HT1080 (cell line): ENCODE measurements at places on chromosomes 11 and 22.

DNA sequence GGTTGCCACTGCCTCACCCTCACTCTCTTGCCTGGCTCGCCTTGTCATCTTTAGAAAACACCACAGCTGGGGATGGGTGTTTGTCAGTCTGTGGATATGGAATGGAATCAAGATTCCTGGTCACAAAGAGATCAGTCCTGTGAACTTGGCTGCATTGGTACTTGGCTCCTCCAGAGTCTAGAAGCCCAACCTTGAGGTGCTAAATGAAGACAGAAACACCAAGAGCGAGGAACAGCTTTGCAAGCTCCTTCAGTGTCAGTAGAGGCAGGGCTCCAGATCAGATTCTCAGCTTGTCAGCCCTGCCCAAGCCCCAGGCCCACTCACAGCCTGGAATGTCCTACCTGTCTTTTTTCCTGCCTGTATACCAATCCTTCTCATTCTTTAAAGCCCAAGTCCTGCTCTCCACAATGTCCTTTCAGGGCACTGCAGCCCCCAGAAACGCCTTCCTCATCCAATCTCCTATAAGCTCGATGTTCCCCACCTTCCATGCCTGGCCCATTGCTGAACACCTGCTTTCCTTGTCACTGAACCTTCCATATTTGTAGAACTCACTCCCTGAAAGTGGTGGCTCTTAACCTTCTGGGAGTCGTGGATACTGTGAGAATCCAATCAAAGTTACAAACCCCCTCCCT, 188.9 kb downstream of the BCR start:
- DNase-seq, result no peak

- DNase-seq, result no peak
Observed at GRCh38 chr11:122209619-122210366, 93.8 kb upstream of the BLID start.

DNA sequence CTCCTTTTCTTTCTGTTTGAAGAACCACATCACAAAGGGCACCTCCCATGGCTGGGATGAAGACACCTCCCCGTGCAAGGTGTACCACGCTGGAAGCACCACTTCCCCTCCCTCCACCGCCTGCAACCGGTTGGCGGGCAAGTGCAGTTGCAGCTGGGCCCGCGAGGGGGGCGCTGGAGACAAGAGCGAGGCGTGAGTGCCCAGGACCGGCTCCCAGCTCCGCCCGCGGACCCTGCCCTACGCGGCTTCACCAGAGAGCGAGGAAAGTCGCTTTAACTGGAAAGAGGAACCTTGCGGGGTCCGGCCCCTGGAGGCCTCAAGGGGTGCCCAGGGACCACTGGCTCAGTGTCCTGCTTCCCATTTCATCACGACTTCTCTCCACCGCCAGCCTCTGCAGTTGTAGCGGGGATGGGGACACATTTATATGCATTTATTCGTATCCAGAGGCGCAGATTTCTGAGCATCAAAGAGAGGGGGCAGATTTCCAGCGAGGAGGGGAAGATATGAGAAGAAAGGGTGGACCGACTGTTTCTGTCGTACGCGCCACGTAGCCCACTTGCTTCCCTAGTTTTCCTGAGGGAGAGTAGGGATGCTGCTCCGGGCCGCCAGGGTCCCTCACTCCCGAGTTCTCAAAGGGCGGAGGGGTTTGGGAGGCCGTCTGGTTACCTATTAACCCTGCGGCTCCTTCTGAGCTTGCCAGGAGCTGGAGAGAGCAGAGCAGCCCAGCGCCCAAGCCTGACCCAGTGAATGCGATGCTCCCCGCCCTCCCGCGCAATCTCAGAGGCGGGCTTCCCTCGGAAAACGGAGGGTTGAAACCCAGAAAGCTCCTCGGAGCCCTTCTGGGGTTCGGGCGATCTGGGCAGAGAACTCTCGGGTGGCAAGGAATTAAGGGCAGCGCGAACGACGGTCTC, 3.5 kb downstream of the ESAM start:
- no peak for DNase-seq

- DNase-seq, result no peak
Observed at GRCh38 chr11:122383186-122383585, 267.2 kb upstream of the BLID start.

DNA sequence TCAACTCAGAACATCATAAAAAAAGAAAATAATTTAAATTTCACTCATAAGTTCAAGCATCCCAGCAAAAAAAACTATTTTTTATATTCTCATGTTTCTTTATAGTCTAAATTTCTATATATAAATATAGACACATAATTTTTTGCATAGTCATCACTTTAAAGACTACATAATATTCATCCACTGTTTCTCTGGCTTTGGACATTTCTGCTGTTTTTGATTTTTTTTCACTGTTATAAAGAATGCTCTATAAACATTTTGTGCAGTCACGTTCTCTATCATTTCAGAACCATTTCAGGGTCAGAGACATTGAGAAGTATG, 59.7 kb upstream of the CLPB start:
- no peak for DNase-seq

DNA sequence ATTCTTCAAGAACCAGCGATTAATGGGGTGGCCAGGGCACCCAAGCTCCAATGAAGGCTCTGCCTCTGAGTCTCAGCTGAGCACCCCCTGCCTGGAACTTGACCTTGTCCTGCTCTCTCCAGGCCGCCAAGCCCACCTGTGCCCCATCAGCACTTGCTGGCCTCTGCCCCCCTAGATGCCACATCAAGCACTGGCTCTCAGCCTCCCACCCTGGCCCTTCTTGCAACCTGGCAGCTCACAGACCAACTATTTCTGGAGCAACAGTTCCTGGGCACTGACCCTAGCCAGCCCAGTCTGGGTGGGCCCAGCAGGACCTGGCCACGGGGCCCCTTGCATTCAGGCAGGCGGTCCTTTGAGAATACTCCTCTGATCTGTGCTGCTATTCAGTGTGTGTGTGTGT, 98.8 kb upstream of the PITPNB start:
- no peak for DNase-seq

GRCh38 chr22:47376901-47377505, 614.6 kb downstream of the TBC1D22A start:
- DNase-seq, result no peak

DNA sequence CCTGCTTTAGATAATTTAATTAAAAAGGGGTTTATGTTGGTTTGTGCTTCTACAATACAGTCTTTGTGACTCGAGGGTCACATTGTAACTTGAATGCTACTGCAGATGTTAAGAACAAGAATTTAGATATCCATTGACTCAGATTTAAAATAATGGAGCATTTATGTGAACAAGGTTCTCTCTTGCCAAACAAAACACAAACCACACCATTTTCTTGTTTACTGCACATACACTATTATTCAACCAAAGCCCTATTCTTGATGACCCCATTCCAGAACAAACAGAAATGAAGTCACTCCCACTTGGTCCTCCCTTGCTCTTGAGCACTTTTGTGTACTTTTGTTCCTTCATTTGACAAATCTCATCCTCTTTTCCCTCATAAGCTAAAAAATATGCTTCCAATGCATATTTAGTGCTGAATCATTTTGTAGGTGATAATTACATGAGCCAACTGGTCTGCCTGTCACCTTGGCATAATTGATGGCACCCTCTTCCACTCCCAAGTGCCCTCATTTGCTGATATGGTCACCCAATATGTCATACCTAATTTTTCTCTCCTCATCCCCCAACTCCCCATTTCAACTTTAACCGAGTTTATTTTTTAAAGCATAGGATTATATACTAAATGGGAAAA, 2.8 kb downstream of the C11orf71 start:
- no peak for DNase-seq

- no peak for DNase-seq
Observed at GRCh38 chr22:42856179-42856864, 751 bp downstream of the ARFGAP3 start.

- DNase-seq, result no peak
Observed at GRCh38 chr11:7670641-7671040, 2.7 kb downstream of the CYB5R2 start.

DNA sequence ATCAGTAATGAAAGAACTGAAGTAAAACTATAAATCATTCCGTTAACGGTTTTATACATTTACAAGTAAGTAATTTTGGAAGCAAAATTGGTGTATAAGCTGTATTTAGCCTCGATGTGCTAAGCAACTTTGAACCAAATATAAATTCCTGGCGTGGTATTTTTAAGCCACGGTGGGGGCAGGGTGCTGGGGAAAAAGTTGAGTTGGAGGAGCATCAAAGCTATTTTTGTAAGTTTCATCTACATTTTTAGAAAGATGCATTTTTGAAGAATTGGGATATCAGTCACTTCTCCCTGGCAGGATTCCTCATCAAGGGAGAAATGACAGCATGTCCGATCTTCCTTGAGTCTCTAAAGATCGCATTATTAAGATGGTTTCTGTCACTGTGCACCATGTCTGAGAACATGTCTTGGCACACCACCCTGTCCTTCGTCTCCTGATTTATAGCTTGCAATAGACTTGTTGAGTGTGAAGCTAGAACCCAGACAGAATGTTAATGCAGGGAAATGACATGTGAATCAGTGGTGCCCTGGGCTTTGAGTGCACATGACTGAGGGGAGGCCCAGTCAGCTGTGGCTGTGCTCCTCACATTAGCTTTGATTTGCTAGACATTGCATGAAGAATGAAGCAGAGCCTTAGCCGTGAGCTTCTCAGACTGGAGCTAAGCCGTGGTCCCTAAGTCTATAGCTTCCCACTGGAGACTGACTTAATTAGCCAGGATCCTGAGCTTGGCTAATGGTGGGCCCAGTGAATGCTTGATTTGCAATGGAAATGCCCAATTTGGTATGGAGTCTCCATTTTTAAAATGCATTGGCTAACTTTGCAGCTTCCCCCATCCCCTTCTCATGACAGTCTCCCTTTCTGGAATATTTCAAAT, 127.0 kb downstream of the COMMD9 start:
- no peak for DNase-seq

GRCh38 chr11:76641905-76642304, 28.6 kb downstream of the LRRC32 start:
- no peak for DNase-seq

DNA sequence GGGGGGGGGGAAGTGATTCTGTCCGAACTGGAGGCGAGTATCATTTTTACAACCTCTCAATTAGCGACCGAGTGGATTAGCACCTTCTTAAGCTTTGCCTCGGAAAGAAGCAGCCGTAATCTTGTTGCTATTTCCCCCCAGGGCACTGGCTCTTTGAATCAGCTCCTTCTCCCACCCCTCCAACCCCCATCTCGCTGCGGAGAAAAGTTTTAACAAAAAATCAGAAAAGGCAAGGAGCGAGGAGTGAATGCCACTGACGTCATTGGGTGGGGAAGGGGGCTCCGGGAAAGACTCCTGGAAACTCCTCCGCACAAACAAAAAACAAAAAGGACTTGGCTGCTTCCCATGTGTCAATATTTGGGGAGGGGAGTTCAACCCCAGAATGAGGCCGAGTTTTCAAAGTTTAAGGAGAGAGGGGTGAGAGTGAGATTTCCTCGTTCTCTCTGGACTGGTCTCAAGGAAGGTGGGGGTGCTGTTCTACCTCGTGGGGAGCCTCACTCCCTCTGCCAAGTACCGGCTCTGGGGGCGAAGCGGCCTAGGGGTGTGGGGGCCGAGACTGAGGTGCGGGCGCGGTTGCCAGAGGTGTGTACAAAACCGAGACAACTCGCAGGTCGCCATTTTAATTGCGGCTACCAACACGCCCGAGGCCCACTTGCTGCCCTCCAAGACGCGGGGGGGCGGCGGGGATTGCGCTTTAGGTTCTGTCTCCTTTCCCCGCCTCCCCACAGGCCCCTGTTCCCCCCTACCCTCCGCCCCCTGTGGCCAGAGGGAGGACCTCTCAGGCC, 2.5 kb upstream of the PAX6 start:
- DNase-seq, result no peak

DNA sequence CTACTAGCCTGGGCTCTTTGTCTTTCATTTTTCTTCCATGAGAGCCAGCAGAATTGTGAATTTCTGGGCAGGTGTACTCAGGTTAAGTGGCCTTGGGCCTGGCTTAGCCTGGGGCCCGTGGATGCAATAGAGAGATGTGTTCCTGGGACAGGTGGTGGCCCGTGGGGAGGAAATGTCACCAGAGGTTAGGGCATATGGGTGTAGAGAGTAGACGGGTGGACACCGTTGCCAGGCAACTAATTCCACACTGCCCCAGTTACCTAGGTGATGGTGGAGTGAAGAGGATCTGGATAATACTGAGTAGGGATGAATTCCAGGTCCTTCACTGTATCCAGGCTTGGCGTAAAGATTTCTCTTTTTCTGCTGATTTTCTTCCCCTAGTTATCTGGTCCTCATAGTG, 175.0 kb downstream of the INSC start:
- no peak for DNase-seq

DNA sequence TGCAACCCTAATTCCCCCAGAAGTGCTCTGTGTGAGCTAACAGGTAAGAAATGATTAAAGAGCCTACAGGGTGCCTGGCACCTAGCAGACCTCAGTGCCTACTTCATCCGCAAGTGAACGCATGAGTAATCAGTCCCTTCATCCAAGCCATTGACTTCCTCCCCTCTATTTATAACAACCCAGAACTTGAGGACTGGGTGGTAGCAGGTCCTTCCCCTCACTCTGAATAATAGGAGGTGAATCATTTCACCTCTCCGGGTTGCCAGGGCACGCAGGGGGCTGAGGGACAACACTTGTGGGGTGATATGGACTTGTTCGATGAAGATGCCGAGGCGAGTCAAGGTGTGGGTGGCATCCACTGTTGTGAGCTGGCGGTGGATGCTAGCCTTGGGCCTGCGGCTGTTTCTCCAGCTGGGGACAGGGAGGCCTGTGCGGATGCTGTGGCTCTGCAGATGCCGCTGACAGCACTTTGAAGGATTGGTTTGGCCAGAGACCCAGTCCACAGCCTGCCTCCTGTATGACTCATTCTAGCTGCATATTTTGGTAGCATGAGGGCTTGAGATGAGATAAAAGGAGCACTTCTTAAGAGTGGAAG, 11.7 kb upstream of the SORL1-AS1 start:
- DNase-seq, result peak; percentile 97

DNA sequence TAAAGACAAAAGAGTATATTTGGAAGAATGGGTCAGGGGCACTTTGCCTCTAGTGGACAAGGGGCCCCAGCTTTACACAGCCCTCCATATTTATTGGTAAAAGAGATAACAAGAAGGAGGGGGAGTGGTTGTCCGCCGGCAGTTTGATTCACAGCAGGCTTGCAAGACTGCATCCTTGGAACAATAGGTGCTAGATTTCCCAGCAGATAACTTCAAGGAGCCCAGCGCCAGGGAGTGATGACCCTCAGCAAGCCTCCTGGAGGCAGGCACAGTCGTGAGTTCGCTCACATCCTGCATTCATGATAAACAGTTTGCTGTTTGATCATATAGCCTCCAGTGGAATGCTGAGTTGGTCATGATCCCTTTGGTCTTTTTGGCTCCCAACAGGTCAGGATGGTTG, 67.8 kb upstream of the INCENP start:
- DNase-seq, result no peak

DNA sequence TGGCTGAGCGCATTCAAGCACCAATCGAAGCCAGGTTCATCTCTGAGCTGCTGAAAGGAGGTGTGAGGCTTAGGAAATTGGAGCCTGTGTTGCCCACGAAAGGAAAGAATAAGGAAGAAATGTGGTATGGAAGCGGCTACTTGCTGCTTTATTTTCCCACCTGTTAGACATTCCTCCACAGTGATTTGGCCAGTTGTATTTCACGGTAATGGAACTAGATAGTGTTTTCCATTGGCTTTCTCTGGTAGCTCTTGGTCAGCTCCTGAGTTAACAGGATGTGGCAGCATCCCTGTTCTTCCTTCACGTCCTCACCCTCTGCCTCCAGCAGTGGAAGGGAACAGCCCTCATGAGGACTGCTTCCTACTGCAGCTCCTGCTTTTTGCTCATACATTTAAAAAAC, 44.7 kb downstream of the BID start:
- DNase-seq, result no peak

GRCh38 chr11:64130618-64131017, 35.3 kb downstream of the MACROD1 start:
- no peak for DNase-seq
